ENCODE measurements at places on chromosomes 3 and 15.

DNA sequence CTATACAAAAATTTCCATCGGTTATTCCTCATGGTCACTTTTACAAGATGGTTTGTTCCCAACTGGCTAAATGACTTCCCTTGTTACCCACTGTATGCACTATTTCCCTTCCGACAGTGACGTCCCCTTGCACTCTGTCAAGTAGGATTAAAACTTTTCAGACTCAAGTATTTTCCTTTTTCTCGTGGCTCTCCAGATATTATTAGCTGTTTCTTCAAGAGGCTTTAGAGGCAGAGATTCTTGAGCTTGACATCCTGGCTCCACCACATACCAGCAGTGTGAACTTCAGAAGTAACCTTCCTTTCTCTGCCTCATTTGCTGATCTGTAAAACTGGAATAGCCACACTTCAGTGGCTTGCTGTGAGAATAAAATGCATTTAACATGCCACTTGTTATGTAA is 14.0 kb downstream of the CSNK1G1 start:
- DNase-seq = no peak

DNA sequence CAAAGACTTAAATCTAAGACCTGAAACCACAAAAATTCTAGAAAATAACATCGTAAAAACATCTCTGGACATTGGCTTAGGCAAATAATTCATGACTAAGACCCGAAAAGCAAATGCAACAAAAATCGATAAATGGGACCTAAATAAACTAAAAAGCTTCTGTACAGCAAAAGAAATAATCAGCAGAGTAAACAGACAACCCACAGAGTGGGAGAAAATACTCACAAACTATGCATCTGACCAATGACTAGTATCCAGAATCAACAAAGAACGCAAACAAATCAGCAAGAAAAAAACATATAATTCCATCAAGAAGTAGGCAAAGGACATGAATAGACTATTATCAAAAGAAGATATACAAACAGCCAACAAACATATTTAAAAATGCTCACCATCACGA is 749.4 kb downstream of the PLOD2 start:
- DNase-seq = no peak

DNA sequence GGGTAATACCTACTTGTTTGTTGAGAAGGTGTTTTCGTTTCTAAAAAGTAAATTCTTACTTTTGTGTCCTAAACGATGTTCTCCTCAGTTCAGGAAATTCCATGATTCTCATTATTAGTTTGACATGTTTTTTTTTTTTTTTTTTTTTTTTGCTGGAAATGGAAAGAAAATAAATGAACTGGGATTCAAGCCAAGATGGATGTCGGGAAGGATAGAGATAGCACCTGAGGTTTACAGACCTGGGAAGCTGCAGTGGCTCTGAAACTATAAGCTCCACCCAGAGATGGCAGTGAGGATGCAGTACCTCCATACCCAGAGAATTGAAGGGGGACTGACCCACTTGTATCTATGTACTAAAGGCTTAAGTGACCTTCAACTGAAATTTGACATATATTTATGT is 334.6 kb upstream of the TGFBR2 start:
- no peak for DNase-seq

DNA sequence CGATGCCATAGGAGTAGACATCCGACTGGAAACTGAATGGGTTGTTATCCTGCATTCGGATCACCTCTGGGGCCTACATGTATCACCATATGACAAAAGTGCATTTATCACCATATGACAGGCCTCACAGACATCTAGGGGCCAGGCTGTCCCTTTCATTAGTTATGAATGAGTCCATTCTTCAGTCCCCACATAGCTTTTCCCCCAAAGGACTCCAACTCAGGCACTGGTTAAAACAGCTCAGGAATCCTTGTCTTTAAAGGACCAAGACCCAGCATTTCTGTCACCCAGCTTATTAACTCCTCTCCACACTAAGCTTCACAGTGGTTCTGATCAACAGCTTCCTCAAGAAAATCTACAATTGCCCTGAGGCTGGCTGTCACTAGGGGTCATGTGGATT is 28.3 kb downstream of the MKRN2 start:
- no peak for DNase-seq

GRCh38 chr15:91335702-91336101 is 235.6 kb downstream of the SV2B start:
- no peak for DNase-seq

DNA sequence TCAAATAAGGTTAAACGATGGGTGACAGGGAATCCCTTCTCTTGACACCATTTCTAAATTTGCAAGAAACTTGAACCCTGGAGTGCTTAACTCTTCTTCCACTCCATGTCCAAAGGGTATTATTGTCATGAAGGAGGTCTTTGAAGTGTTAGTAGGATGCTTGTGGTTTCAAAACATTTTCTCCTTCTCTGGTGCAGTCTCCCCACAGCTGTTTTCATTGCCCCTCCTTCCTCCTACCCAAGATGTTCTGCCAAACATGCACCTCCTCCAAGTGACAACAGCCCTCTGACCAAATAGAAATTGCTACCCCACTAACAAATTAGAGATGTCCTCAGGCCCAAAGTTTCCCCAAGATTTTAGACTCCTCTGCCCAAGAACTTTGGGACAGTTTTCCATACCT is 151.4 kb downstream of the POLR2M start:
- DNase-seq = no peak

DNA sequence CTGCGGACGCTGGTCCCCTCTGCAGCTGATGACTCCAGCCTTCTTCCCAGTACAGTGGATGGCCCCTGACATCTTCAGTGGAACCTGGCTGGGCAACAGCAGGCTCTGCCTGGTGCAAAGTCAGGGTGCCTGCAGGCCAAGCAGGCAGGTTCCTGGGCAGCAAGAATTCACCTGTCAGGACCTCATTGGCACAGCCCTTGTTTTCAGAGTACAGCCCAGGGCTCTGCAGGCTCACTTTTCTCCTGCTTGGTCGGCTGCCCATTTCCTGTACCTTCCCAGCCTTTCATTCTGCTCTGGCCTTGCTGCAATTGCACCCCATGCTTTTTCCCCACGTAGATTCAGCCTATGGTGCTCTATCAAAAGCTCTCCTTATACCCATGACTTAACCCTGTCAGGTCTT is 56.0 kb downstream of the LRTM1 start:
- no peak for DNase-seq

DNA sequence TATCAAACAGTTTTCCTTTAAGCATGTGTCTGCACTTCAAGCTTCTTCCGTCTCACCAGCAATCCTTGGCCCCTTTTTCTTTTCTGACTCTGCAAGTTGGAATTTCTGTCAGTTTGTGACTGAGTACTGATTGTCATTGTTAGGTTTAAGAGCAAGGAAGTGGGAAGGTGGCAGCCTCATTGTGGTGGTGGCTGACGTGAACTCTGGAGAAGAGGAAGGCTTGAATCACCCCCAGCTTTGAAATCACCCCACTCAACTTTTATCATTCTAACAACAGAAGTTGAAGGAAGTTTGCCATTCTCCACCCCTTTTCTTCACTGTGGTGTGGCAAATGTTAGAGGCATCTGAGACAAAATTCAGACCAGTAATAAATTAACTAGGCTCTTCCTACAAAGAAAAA is 231.6 kb upstream of the AGTR1 start:
- DNase-seq = no peak

DNA sequence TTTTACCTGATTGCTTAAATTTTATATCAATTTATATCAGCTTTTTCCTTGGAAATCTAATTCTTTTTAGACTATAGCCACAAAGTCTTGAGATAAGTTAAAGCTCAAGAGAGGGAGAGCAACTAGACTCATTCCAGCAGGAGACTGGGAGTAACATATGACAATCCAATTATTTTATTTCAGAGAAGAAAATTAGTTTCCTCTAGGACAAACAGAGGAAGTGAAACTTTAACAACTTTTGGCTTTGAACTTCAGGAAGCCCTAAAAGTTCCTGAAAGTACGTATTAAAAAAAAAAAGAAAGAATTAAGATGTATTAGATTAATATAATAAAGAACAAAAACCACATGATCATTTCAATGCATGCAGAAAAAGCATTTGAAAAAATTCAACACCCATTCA is 13.9 kb upstream of the UBE2E2 start:
- no peak for DNase-seq

DNA sequence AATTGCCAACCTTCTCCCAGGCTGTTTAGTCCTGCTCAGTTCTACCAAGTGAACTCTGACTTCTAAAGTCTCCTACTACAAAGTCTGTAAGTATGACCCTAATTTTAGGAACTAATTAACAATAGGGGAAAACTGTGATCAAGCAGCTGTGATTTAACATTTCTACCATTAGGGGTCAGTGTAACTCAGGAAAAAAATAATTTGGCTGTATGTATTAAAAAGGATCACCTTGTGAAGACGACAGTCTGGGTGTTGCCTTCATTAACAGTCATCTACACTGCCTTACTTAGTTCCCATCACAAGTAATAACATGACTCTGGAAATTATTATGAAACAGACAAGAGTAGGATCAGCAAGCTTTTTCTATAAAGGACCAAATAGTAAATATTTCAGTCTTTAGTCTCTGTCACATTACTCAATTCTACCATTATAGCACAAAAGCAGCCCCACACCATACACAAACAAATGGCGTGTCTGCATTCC is 4.2 kb upstream of the NPHP3 start:
- no peak for DNase-seq

DNA sequence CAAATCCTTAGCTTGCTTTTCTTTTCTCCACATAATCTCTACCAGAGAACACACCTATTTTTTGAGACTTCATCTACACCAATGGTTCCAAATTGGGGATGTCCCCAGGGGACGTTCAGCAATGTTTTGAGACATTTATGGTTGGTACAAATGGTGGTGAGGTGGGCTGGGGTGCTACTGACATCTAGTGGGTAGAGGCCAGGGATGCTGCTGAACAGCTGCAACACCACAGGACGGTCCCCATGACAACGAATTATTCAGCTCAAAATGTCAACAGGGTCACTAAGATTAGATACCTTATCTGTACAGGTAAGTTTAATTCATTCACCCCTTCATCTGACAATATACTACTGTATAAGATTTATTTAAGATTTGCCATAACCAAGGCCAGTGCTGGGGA is 14.4 kb downstream of the GK5 start:
- DNase-seq = no peak

DNA sequence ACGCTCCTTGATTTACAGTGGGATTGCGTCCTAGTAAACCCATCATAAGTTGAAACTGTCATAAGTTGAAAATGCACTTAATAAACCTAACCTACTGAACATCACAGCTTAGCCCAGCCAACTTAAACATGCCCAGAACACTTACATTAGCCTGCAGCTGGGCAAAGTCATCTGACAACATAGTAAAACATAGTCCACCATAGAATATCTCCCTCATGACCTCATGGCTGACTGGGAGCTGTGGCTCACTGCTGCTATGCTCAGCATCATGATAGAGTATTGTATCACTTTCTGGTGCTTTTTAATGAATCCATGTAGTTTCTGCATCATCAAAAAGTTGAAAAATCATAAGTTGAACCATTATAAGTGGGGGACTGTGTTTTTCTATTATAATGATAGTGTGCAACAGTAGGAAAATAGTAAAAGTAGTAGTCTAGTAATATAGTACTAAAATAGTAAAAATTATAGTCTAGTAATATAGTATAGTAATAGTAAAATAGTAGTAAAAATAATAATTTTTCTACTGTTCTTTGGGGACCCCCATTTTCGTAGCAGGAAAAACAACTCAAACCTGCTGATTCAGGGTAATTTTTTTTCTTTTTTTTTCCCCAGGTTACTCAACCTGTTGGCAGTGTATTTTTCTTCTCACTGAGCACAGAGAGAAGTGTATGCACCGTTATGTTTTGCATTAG is 233.5 kb downstream of the MYRIP start:
- DNase-seq = no peak

DNA sequence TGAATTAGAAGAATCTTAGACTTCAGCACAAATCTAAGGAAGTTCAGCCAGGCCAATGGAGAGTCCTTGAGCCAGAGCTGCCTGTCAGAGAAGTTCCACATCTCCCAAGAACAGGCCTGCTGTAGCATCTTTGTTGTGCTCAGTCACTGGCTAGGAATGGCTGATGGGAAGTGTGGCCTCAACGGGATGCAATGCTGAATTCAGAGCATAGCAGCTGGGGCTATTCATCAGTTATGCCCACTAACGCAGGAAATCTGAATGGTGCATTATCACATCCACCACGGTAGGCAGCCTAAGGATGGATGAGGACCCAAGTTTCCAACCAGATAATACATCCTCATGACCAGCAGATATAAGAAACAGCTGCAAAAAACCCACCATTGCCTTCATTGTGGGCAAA is 3.2 kb upstream of the EIF1B start:
- no peak for DNase-seq

GRCh38 chr3:10444511-10444910 is 60.9 kb downstream of the ATP2B2 start:
- DNase-seq = no peak

GRCh38 chr15:70008697-70009290 is 88.9 kb downstream of the TLE3 start:
- DNase-seq = no peak

DNA sequence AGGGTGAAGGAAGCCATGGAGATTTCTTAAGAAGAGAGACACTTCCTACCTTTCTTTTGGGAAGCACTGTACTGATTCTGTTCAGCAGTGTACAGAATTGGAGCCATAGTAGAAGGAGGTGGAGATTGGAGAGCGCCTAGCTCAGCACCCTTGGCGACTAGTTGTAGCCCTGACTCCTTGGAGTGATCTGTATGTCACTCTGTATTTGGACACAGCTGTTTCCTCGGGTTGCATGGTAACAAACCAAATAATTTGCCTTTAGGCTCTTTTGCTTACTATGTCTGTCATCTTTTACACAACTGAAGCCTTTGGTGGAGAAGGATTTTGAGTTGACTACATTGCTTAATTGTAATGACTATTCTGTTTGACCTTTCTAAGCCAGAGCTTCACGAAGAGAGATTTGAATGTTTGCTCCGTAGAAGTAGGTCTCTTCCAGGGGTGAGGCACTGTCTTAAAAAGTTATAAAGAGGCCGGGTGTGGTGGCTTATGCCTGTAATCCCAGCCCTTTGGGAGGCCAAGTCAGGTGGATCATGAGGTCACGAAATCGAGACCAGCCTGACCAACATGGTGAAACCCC is 77.1 kb downstream of the AKAP13 start:
- DNase-seq = no peak

DNA sequence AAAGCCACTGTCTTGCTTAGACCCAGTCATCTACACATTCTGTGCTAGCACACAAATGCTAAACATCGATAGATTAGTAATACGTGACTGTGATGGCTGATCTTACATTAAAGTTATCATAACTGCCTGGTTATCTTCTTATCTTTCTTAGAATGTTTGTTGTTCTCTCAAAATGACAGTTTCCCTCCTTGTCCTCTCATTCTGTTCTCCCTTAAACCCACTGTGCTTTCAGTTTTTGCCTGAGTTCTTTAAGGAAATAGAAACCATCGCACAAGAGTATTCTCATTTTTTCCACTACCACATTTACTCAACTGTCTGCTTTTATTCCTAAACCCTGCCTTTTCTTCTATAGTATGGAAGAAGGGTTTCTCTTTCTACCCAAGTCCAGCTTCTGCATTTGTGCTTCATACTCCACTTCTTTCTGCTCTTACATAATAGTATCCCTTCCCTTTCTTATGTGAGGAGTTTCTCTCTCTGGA is 17.1 kb downstream of the STX19 start:
- no peak for DNase-seq

- DNase-seq = no peak
Measured at GRCh38 chr3:52615166-52615565, 70.5 kb downstream of the PBRM1 start.

Measured in activated CD4-positive, alpha-beta T cell treated with anti-CD3 and anti-CD28 coated beads, Interleukin-2, amount 50 U/mL, for 1 hour (primary cell).